Mesothelial cell of epicardium (in vitro differentiated cells): ENCODE measurements at places on chromosomes 3 and 15. TPM values are rescaled to one million over a fixed set of nuclear protein-coding genes. Genes with fewer than 3 reads are reported as not detected.

DNA sequence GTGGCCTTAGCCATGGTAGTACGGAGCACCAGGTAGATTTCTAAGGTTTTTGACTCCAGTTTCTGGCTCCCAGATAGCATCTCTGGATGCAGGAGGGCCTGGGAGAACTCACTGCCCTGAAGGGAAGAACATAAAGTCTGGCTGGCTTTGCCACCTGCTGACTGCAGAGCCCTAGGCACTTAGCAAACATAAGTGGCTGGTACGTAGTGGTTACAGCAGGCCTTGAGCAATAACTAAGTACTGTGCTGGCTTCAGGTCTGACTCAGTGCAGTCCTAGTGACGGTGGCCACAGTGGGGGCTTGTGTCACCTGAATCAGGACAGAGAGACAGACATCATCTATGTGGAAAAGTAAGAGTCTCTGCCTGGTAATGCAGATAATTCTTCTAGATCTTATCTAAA, 871.1 kb downstream of the PDCD6IP start:
- DNase-seq, result no peak

DNA sequence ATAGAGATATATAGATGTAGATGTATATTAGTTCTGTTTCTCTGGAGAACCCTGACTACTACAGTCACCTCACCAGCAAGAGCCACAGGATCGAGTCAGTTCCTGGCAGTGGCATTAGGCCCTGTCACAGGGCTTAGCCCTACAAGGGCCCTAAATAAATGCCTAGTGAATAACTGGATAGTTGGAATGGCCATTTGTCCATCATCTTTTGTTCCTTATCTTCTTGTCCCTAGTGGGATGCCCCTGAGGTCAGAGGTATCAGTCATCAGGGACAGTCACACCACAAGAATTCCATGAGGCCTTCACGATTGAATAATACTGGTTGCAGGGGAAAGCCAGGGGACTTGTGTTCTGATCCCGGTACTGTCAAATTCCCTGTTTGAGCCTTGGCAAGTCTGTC, 204.9 kb upstream of the PPP2R3A start:
- no peak for DNase-seq

GRCh38 chr3:167166594-167167253, 213.4 kb downstream of the ZBBX start:
- no peak for DNase-seq

- DNase-seq, result no peak
Measured at GRCh38 chr3:14658978-14659377, 7.4 kb downstream of the CCDC174 start.

DNA sequence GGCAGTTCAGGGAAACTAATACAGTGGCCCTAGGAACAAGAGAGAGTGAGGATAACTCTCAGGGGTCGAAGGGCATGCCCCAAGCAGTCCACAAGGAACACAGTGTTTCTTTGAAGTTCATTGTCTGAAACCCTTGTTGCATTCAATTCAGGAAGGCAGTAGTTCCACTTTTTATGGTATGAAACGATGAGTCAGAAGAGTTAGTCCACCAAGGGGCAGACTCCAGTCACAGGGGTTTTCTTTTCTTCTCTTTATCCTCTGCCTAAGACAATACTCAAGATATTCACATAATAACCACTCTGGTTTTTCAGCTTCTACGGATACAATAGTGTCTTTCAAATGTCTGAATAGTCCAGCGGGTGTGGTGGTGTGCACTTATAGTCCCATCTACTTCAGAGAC, 23.7 kb upstream of the TICRR start:
- DNase-seq, result no peak

DNA sequence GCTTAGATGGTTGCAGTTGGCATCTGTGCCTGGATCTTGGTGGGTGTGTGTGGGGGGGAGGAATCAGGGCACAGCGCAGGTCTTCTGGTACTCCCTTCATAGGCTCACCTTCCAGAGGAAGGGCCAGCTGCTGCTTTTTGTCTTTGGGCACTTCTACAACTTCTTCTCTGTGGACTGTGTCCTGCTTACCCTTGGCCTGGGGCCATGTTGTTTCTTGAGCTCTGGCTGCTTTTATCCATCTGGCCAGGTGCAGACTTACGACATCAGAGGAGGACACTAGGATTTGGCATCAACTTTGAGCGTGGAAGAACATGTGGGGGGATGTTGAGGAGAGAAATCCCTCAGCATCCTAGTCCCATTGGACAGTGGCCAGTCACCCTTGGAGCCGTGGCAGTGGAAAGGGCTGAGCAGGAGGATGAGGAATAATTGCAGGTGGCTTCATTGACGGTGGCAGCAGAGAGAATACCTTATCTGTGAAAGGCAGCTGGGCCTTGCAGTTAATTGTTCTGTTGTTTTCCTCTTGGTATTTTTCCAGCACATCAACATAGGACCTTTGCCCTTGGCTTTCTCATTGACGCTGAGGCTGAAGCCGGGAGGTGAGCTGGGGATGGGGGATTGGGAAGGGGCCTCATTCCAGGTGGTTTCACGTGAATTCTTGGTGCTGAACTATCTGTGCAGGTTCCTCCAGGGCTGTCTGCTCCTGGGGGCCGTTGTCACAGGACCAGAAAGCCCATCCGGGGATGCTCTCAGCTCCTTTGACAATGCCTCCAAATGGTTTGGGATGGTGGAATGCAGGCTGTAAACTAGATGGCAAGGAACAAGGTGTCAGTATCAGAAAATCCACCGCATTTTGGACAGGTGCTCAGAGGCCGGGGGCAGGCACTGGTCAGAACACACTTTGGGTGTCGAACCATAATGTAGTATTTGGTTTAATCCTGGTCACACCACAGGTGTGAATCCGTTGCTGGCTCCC, 9.7 kb downstream of the EPHB1 start:
- no peak for DNase-seq

DNA sequence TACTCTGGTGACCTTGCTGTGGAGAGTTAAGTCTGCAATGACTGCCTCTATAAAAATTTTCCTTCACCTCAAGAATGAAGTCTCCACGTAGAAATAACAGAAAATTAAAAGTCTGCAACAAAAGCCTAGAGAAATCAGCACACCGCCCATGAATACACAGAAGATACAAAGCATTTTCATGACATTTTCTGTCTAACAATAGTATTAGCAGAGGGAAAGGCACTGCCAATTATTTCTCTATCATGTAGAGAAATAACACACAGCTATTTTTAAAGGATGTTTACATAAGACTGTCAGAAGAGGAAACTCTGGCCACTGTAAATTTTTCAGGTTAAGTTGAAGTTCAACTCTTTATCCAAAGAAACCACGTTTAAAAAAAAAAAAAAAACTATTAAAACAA, 80.8 kb downstream of the GSK3B start:
- no peak for DNase-seq

- no peak for DNase-seq
Measured at GRCh38 chr15:63192619-63193206, 3.3 kb downstream of the RAB8B start.

DOCK3 gene
- 21.0 to 21.6 TPM (median 21.4 TPM) in 3 replicates for total RNA-seq

DNA sequence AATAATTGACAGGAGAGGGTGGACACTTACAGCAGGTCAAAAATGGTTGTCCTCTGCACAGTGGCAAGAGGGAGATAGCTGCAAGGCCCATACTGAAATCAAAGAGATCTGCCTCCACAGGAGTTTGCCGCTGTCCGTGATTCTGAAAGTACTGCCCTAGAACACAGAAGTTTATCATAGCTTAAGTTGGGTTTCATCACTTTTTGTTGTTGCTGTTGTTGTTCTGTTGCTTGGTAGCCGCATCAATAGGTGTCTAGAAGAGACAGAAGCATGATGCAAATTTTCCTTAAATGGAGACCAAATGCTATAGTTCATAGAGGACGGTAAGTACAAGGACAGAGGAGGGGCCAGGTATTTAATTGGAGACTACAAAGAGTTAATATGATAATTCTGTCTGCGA, 120.0 kb upstream of the MRPL3 start:
- DNase-seq, result no peak

- DNase-seq, result no peak
Measured at GRCh38 chr3:148146947-148147826, 550.5 kb upstream of the AGTR1 start.

GRCh38 chr3:60645801-60646200, 605.5 kb downstream of the FHIT start:
- no peak for DNase-seq

CCPG1 gene
- total RNA-seq, result 18.4 to 21.3 TPM (median 19.2 TPM) in 3 replicates

WDR93 gene
- 0.34 to 0.54 TPM (median 0.40 TPM) in 3 replicates for total RNA-seq

DNA sequence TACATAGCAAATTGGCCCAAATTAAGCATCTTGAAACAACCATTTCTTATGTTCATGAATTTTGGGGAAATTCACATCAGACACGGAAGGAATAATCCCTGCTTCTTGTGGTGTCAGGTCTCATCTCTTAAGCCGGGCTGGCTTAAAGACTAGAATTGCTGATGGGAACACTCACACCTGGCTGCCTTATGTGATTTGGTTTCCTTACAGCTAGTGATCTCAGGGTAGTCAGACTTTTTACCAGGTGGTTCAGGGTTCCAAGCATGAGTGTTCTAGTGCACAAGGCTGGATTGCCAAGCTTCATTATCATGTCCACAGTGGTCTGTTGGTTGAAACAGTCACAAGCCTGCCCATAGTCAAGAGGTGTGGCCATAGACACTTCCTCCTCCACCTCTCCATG, 20.3 kb upstream of the CCNL1 start:
- DNase-seq, result no peak

GRCh38 chr15:44598066-44598465, 61.1 kb downstream of the EIF3J start:
- no peak for DNase-seq

PIGX gene
- total RNA-seq, result 24.8 to 26.4 TPM (median 25.9 TPM) in 3 replicates

GOLGA8T gene
- total RNA-seq, result 0.51 to 0.56 TPM in 2 of 3 replicates, not detected in the other

- DNase-seq, result no peak
Measured at GRCh38 chr15:77819851-77820728, 187.4 kb upstream of the LINGO1 start.

ZBBX gene
- total RNA-seq, result 0.70 to 1.9 TPM (median 1.4 TPM) in 3 replicates

BFSP2 gene
- 0.59 TPM in 1 of 3 replicates, not detected in the others for total RNA-seq

DNA sequence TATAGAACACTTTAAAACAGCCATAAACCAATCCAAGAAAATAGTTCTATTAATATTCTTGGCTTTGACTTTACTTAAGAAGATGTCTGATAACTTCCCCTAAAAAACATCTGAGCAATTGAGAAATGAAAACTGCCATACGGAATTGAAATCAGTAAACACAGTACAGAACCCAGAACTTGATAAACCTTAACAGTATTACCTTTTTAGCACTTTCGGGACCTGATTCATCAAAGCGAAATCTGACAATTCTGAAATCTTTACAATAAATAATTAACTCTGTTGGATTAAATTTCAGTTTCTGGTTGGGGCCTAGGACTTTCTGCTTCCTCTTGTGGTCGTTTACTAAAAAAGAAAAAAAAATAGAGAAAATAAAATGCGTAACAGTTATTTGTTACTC, 17.3 kb downstream of the MTMR10 start:
- no peak for DNase-seq

FBLN2 gene
- 63.3 to 68.6 TPM (median 67.5 TPM) in 3 replicates for total RNA-seq

GRCh38 chr3:50164481-50164880, 9.4 kb downstream of the SEMA3F start:
- no peak for DNase-seq

DNA sequence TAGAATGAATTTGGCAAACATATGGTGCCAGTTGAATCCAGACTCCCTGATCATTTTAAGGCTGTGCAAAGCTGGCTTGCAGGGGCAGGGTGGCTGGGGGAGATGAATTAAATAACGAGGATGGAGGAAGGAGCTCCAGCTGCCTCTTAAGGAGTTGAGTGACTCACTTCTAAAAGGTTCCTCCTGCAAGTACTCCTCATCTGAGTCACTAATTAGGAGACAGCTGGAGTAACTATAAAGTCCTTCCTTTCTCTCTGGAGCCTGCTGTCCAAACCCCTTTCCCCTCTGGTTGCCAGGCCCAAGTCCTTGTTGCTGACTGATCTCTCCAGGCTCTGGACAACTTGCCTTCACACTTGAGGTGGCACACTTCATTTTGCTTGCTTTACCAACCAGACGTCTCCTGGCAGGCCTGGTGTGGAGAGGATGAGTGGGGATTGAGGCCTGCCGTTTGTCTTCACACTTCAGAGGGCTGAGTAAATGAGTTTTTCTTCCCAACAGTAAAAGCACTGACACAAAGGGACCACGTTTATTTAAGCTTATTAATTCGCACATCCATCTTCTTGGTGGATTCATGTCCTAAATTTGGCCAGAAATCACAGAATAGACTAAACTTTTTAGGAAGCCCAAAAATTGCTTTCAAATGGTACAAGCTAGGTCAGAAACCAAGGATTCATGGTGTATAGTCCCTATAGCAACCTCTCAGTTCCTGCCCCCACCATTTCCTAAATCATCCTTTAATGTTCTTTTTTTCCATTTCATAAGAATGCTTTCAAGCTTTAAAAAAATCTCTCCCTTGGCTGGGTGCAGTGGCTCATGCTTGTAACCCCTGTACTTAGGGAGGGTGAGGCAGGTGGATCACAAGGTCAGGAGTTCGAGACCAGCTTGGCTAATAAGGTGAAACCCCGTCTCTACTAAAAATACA, 90.5 kb upstream of the MYRIP start:
- no peak for DNase-seq

DNA sequence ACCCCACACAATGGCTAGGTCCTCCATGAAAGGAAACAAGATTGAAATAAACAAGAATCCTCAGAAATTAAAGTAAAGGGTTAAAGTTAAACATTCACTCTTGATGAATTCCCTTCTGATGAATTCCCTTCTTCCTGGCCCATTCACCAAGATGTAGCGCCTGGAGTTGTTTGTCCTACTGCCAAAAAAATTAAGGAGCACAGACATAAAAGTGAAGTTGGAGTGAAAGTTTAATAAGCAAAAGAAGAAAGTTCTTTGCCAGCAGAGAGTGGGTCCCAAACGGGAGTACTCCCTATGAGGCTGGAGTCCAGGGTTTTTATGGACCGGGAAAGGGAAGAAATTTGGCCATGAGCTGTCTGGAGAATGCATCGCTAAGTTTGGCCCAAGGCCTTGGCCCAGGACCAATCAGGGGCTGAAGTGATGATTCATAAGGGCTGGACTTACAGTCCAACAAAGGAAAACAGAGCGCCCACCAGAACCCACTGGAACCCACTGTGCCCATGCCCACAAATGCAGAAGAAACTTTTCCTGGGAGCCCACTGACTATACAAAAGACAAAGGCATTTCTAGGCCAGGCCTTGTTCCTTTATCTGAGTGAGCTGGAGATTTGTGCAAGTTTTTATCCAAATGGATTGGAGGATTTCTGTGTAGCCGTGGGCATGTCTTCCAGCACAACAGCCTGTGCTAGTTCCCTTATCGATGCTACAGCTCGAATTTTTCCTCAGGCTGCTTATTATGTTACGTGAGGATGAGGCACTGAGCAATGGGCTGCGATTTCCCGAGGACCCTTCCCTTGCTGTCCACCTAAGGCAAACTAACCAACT, 1561.6 kb downstream of the OTOL1 start:
- DNase-seq, result no peak

- no peak for DNase-seq
Measured at GRCh38 chr3:55521738-55522421, 34.8 kb upstream of the WNT5A start.

- DNase-seq, result no peak
Measured at GRCh38 chr15:58932710-58933280, 684 bp downstream of the SLTM start.
